Activated gamma-delta T cell treated with Interleukin-2 at 50 U/mL for 16 hours (primary cell): ENCODE measurements at places on chromosomes 7 and 10.

DNA sequence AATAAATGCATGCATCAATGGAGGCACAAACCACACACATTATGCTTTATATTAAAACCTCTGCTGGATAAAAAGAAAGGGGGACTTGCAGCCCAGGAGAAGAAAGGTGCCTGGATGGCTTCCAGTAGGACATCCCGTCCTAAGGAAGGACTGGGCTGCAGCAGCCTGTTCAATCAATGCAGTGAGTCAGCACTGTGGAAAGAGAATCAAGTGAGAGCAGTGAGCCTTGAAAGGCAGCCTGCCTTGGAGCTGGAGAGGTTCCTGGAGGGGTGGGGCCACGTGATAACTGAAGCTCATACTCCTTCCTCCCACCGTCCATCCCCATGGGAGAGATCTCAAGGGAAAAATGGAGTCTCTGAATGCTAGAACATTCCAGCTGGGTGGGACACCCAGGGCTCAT, 501.2 kb downstream of the ADRA2A start:
- no peak for DNase-seq

DNA sequence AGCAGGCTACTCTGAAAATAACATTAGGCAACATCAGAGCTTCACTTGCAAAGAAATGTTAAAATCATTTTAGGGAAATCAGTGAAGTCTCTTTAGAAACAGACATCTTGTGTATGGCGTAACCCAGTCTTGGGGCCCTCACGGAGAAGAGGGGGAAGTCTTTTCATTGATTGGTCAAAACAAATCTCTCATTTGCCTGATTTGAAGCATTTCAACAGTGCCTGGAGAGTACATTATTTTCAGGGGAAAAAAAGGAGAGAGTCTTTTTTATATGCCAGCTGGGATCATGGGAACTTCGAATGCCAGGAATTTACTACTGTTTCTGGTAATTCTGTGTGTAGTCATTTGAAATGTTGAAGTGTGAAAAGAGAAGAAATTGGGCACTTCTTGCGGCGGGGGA, 471.4 kb downstream of the PLXDC2 start:
- no peak for DNase-seq

DNA sequence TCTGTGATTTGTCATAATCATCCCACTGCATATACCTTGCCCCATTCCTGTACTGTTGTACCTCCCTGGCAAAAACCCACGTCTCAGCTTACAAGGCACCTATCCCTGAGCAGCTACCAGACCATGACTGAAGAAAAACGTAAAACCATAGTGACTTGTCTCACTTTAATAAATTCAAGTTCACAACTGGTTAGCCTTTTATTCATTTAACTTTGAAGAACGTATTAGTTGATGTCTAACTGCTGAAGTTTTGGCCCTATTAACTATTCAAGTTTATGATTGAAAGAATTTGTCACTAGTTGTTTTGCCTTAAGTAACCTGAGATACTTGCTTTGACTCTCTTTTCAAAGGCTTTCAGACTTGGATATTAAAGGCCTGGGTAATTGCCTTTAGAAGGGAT, 59.7 kb downstream of the GALNT11 start:
- DNase-seq, result no peak

GRCh38 chr10:6195846-6196245, 6.9 kb upstream of the PFKFB3 start:
- DNase-seq, result no peak

DNA sequence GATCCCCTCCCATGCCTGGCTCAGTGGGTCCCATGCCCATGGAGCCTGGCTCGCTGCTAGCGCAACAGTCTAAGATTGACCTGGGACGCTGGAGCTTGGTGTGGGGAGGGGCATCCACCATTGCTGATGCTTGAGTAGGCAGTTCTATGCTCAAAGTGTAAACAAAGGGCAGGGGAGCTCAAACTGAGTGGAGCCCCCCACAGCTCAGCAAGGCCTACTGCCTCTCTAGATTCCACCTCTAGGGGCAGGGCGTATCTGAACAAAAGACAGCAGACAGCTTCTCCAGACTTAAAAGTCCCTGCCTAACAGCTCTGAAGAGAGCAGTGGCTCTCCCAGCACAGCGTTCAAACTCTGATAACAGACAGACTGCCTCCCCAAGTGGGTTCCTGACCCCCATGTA, 31.2 kb upstream of the FFAR4 start:
- DNase-seq, result no peak

GRCh38 chr7:88014581-88014980, 80.5 kb downstream of the ADAM22 start:
- DNase-seq, result no peak

DNA sequence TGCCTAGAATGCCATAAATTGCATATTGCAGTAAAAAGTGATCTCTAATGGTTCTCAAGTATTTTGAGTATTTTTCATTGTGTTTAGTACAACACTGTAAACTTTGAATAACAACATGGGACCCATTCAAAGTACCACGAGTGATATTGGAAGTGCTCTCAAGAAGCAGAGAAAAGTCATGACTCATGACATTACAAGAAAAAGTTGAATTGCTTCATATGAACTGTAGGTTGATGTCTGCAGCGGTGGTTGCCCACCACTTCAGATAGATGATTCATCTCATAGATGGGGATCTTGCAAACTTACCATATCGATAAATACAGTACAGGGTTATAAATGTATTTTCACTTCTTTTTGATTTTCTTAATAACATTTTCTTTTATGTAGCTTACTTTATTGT, 33.9 kb downstream of the ENTPD1 start:
- DNase-seq, result no peak

DNA sequence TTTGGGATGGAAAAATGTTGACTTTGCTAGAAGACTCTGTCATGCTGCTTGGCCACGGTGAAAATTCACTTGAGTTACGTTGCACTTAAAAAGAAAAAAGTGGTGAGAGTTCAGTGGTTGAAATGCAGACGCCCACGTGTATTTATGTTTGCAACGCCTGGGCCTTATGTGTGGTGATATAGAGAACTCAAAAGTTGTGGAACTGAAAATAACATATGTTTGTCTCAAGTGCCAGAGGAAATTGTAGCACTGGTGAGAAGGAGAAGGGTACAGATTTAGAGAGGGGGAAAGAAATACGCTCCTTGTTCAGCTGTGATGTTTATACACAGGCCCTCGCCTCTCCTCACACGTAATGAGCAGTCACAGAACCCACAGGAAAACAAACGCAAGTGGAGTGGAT, 73.6 kb downstream of the EMX2 start:
- no peak for DNase-seq

GRCh38 chr10:91194497-91195179, 25.8 kb upstream of the PCGF5 start:
- no peak for DNase-seq
